ENCODE measurements at places on chromosomes 6 and 20. TPM values are rescaled to one million over a fixed set of nuclear protein-coding genes. Genes with fewer than 3 reads are reported as not detected.
A peak's percentile ranks its signal among the peaks of the same experiment; 100 is the strongest.

DNA sequence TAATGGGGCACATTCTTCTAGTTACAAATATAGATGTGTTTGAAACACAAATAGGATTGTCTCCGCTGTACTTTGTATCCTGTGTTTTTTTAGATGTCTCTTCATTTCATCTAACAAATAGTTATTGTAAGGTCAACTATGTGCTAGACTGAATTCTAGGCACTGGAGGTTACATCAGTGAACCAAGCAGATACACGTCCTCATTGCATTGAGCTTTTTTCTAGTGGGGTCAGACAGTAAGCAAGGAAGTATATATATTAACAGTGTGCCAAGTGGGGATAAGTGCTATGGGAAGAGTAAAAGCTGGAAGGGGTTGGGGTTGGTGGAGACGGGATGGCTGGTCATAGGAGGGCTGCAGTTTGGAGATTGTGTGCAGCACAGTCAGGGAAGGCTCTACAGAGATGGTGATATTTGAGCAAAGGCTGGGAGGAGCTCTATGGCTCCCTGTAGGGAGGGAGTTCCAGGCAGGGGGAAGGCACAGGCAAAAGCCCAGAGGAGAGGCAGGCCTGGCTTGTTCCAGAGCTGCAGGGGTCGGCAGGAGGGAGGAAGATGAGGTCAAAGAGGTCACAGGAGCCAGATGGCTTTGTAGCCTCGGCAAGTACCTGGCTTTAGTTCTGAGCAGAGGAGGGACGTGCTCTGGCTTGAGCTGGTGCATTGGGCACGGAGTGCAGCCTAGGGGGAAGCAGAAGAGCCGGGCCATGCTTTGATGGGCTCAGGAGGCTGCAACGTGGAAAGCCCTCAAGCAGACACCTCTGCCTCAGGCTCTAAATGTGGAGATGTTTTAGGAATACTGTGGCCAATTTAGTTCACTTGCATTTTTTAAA lies 152.3 kb downstream of the ZDHHC14 start:
- DNase-seq, result no peak

The DHX35 gene
- total RNA-seq, result 8.9 TPM

DNA sequence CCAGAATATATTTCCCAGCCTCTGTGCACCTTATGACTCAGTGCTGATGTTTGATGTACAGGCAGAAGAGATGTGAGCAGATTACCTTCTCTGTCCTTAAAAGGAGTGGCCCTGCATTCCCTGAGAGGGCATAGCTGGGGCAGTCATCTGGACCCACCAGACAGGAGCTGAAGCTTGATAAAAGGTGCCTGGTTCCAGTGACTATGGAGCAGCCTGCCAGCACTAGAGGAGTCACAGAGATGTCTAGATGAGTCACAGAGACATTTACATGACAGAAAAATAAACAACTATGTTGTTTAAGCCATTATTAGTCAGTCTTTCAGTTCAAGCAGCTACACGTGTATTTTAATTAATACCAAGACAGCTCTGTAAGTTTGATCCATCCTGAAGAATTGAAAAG lies 237.1 kb upstream of the MOCS1 start:
- DNase-seq, result no peak

DNA sequence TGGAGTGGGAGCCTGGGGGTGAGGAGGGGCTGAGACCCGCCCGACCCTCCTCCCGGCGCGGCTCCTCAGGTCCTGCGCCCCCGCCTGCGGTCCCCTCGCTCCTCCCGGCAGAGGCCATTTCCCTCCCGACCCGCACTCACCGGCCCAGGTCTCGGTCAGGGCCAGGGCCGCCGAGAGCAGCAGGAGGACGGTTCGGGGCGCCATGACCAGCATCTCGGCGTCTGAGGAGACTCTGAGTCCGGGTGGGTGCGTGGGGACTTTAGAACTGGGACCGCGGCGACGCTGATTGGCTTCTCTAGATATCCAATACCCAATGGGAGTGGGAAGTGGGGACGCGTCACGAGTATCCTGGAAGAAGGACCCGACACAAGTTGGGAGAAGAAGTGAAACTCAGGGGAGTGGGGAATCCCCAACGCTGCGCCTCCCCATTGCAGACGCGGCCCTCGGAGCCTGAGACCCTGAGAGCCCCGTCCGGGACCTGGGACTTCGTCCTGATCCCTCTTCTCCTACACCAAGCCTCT lies at the start of gene HLA-B:
Gene HLA-B (minus strand): TSS at position 234 of the 521 bp plus-strand sequence. CDS start 21 bp downstream, at position 213.
- peak; percentile 85 for DNase-seq

DNA sequence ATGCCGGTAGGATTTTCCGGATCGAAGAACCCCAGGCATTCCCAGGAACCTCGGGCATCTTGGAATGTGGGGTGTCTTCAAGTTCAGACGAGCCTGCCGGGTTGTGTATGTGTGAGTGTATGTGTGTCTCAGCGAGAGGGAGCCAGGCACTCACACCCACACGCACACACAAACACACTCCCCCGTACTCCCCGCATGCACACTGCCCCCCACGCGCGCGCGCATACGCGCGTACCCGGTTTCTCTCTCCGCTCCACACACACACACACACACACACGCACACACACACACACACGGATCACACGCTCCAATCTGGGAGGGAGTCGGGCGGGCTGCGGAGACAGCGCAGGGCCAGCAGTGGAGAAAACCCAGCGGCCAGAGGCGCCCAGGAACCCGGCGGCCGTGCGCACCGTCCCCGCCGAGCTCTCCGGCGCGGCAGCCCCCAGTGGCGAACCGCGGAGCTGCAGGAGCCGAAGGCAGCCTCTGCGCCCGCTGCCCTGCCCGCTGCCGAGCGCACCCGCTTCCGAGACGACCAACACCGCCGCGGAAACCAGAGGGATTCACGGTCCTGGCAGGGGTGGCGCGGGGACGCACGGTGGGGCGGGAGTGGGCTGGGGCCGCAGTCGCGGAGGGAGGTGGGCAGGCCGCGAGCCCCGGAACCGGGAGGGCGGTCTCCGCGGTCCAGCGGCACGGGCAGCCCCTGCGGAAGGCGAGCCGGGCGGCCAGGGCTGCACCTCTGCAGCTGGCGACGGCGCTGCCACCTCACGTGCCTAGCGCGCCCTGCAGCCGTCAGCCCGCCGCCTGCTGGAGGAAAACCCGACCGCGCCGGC lies at the start of gene LRFN2:
Gene LRFN2 (minus strand): TSS at position 125 of the 830 bp plus-strand sequence.
- peak; percentile 48 for DNase-seq

Measured in fibroblast of the aortic adventitia (primary cell).